ENCODE measurements at places on chromosomes 2 and 18.

GRCh38 chr18:43863180-43863579 is 585.9 kb upstream of the SYT4 start:
- DNase-seq, result no peak

- DNase-seq, result no peak
Measured at GRCh38 chr2:128753800-128754199, 435.1 kb upstream of the HS6ST1 start.

DNA sequence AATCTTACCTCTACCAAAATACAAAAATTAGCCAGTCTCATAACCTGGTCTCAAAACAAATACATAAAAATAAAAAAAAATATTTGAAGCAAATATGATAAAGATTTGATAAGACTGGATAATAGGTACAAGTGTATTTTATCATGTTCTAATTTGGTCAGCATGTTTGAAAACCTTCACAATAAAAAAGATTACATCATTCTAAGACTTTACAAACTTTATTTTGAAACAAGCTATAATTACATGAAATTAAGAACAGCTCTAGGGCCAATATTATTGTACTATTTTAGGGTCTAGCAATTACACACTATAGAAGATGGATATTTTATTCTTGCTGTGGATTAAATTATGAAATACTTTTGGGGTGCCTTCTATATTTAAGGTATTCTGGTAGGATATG is 29.4 kb upstream of the MCM6 start:
- no peak for DNase-seq

DNA sequence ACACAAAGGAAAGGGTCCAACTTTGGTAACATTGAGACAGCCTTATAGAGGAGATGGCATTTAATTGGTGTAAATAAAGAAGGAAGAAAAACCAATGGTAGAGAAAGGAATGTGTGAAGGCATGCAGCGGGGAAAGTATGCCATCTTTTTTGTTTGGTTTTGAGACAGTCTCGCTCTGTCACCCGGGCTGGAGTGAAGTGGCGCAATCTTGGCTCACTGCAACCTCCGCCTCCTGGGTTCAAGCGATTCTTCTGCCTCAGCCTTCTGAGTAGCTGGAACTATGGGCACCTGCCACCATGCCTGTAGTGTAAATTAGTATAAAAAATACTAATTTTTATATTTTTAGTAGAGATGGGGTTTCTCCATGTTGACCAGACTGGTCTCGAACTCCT is 6.4 kb downstream of the RIOK3 start:
- DNase-seq, result no peak

DNA sequence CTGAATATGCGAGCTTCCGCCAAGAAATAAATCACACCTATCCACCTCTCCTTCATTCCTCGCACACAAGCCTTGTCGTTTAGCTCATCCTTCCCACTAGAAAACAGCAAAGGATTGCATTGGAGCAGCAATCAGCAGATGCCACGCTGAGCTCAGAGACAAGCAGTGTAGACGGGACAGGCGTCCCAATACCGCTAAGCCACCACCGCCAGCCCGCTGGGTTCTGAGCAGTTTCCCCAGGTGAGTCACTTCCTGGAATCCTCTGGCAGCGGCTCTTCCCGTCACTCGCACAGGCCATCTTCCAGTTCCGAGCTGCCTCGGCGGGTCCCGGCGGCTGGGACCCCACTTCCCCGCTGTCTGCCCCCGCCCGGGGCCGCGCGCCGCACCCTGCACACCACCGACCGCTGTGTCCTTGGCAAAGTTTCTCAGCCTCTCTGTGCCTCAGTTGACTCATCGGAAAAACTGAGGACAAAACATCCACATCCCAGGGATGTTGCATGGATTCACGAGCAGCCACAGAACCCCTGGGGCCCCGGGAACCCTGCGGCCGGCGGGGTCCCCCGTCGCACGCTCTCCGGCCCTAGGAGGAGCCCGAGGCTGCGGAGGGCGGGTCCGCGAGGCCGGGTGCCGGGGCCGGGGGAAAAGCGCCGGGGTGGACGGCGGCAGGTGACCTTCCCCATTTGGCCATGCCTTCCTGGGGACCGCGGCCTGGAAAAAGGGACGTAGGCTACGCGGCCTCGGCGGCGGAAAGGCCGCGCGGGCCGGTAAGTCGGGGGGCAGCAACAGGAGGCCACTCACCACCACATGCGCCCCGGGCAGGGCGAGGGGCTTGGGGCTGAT is 573 bp downstream of the KDSR start:
- DNase-seq, result peak; percentile 92

DNA sequence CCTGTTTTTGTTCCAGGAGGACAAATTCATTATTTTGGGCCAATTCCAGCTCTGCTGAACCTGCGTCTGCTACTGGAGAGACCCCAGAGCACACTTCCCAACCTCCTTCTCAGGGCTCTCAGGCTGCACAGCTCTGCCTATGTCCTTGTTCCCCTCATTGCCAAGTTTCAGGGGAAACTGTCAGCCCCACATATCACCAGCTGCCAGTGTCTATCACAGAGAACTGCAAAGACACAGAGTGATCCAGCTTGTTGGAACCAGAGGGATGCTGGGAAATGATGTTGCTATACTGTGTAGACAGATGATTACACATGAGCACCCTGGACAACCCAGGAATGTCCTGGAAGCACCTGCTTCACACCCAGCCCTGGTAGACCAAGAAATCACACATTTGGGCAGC is 67.4 kb upstream of the TMEM247 start:
- peak; percentile 64 for DNase-seq

GRCh38 chr2:170601489-170601888 is 113.6 kb upstream of the SP5 start:
- DNase-seq, result no peak

GRCh38 chr18:44837482-44838180 is 156.9 kb downstream of the SETBP1 start:
- DNase-seq, result peak; percentile 14

DNA sequence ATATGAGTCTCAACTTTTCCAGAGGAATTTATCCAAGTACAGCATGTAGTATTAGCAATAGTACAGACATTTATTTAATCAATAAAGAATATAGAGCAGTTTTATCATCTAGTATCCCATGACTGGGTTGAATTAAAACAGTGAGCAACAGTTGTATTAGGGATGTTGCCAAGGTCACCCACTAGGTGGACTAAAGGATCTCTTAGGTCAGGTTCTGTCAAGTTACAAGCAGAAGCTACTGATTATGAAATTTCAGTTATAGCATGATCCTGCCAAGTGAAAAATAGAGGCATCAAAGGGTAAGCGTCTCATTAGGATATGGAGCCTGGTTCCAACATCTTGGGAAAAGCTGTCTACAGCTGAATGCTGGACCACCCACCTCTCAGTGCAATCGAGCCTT is 52.1 kb upstream of the LAPTM4A start:
- peak; percentile 76 for DNase-seq

DNA sequence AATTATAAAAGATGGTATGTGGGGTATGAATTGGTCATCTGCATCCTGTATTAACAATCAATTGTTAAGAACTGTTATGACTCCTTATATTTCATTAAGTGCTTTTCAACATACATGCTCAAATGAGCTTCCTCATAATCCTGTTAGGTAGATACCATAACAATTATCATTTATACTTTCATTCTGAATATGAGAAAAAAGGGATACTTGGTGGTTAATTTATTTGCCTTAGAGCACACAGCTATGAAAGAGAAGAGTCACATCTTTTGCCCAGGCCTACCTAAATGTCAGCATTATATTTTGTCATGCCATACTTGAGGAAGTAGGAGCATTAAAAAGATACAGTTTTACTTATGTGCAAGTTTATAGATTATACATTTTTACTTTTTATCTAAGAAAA is 169.6 kb downstream of the TCF4 start:
- DNase-seq, result no peak

GRCh38 chr2:156538083-156538504 is 101.9 kb downstream of the GPD2 start:
- DNase-seq, result no peak

DNA sequence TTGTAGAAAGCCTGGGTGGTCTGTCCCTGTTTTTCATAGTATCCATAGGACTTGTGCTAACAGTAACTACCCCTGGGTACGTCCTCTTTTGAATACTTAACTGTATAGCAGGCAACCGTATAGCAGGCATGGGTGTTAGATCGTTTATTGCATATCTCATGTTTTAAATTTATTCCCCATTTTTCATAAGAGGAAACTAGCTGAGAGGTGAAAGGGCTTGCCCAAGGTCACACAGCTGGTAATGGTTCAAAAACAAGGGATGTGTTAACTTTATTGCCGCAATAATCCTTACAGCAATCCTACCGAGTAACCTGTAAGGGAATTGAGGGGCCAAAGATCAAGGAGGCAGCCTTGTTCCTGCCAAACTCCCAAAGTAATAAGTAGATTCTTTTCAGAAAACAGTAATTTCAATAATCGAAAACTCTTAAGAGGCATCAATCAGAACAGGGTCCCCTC is 990 bp upstream of the MGAT4A start:
- DNase-seq, result peak; percentile 70

GRCh38 chr2:182077448-182078142 is 91.9 kb downstream of the PPP1R1C start:
- DNase-seq, result peak; percentile 99

GRCh38 chr2:9795071-9795470 is 48.2 kb upstream of the TAF1B start:
- peak; percentile 53 for DNase-seq

GRCh38 chr2:102717308-102718018 is 44.4 kb upstream of the TMEM182 start:
- no peak for DNase-seq

GRCh38 chr2:231716666-231717280 is 8.4 kb downstream of the PTMA start:
- DNase-seq, result no peak

- no peak for DNase-seq
Measured at GRCh38 chr2:46537046-46537445, 57.7 kb downstream of the TMEM247 start.

DNA sequence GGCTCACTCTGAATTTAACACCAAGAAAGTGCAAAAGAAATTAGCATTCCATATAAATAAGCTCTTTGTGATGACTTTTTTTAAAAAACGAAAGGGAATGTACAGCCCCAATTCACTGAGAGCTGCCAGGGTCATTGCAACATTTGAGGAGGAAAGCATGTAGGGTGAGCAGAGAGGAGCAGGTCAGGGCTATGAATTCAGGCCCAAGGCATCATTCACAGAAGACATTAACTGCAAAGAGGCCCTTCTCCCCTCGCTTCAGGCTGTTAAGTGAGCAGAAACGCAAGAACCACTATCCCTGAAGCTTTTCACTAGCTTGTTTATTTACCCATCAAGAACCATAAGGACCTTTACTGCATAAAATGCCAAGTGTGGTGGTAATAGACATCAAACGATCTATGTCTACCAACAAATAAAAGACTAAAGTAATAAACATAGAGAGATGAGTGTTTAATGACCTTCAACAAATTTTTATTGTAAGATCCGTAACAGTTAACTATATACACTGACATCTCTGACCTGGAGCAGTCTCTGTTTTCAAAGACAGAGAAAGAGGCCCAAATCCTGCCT is 333.1 kb upstream of the HNRNPA3 start:
- no peak for DNase-seq

- no peak for DNase-seq
Measured at GRCh38 chr2:156448766-156449165, 12.6 kb downstream of the GPD2 start.

GRCh38 chr2:113858764-113859163 is 31.1 kb upstream of the ACTR3 start:
- peak; percentile 52 for DNase-seq

All from DMS53 (cell line).